T-helper 17 cell (primary cell): ENCODE measurements at places on chromosomes 7 and 10.

- no peak for DNase-seq
Observed at GRCh38 chr7:158527915-158528502, 59.6 kb downstream of the PTPRN2 start.

- DNase-seq, result no peak
Observed at GRCh38 chr7:97748482-97748881, 16.6 kb downstream of the TAC1 start.

DNA sequence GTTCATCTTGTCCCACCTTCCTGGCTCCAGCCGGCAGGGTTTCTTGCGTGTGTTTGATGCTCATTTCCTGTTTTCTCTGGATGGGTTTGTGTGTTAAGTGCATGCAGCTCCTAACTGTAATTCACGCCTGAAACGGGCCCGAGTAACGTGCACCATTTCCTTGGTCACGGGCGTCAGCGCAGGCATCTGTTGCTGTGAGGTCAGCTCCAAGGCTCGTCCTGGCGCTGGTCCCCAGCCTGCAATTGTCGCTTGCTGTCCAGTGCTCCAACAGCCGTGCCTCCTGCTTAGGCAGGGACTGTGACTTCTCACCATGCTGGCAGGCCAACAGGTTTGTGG, 201.1 kb downstream of the GLRX3 start:
- no peak for DNase-seq

DNA sequence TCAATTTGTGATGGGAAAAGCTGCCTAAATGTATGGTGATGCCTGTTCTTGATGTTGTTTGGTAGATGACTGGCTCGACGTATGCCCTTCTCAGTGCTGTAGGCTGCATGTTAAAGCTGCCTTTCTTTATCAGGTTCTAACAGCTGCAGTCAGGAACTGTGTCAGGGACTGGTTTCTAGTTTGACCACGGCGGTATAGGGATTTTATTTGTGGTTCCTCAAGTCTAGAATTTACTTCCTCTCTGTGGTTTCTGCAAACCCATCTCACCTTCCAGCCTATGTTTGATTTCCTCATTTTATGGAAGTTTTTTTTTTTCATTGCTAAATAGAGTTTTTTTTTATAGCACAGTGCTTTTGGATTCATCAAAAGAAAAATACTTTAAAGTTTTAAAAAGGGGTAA, 26.5 kb downstream of the LMTK2 start:
- no peak for DNase-seq

- DNase-seq, result no peak
Observed at GRCh38 chr10:24902400-24902728, 50.0 kb downstream of the PRTFDC1 start.

- no peak for DNase-seq
Observed at GRCh38 chr10:86365346-86366032, 1.1 kb downstream of the GRID1 start.

DNA sequence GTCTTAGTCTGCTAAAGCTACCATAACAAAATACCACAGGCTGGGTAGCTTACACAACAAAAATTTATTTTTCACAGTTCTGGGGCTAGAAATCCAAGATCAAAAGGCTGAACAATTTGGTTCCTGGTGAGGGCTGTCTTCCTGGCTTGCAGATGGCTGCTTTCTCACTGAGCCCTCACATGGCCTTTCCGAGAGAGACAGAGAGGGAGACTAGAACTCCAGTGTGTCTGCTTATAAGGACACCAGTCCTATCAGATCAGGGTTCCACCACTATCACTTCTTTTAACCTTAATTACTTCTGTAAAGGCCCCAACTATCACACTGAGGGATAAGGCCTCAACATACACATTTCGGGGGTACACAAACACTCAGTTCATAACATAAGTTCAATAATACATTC, 527.4 kb upstream of the VSTM2A start:
- no peak for DNase-seq

DNA sequence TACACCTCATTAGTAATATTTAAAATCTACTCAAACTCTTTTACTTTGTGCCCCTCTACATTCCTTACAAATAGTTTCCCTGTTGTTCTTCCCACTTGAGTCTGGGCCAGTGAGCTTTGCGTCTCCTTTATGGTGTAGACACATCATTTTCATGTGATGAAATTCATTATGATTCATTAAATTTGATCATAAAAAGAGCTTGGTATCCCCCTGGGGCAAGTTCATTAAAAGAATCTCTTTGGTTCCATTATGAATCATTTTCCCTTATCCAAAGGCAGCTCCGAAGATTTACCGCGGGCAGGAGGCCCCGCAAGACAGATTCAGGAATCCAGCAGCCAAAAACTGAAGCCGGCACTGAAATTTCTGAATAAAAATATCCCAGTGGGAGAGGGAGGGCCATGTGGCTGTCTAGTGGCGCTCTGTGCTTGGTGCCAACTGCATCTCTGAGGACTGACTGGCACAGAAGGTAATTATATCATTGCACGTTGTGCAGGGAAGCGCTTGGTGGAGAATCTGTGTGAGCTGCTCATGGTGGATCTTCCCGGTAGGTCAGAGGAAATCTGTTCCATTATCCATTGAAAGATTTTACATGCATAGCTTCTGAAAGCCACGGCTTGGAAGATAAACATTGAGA, 151.4 kb upstream of the PITRM1 start:
- no peak for DNase-seq

- DNase-seq, result no peak
Observed at GRCh38 chr7:1193593-1194424, 33.8 kb upstream of the ZFAND2A start.

DNA sequence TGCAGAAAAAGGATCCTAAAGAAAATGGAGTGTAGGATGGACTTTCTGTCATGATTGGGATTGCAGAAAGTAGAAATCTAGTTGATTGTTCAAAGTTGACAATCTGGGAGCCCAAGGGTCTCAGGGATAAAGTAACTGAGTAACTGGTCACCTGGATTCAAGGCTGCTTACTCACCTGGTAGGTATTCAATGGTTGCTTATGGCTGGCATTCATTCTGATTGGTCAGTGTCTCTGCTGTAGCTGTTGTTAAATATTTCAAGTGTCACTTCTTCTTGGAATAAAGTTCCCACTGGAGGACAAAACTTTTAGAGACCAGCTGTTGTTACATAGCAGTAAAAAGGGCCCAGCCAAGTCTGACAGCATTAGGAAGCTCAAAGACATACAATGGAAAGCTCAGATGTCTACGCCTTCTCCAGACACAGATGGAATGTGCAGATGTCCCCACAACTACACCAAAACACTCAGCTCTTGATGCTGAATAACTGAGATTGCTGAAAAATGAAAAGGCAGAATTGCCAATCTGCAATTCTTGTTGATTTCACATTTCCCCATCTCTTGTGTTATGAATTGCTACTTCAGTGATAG, 106.9 kb downstream of the ZNF467 start:
- no peak for DNase-seq

DNA sequence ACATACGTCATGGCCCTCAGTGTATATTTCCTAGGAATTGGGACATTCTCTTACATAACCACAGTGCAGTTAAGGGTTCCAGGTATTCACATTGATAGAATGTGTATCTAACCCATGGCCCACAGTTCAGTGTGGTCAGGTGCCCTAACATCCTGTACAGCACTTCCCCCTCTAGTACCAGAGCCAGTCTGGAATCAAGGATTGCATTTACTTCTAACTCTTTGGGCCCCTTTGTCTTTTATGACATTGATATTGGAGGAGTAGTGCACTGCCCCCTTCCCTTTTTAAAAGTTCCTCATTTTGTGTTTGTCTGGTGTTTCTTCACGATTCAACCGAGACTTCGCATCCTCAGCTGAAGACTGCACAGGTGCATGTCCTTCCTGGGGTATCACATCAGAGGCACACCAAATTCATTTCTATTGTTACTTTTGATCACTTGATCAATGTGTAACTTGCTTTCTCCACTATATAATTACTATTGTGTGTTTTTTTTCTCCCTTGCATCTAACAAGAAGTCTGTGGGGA, 22.4 kb upstream of the NPFFR1 start:
- no peak for DNase-seq

- DNase-seq, result no peak
Observed at GRCh38 chr7:157309988-157310668, 26.7 kb upstream of the DNAJB6 start.

- DNase-seq, result no peak
Observed at GRCh38 chr10:18117276-18117675, 22.9 kb upstream of the CACNB2 start.

GRCh38 chr7:133401225-133401624, 148.3 kb downstream of the EXOC4 start:
- DNase-seq, result no peak

GRCh38 chr10:98055841-98056516, 25.6 kb upstream of the CRTAC1 start:
- DNase-seq, result no peak

DNA sequence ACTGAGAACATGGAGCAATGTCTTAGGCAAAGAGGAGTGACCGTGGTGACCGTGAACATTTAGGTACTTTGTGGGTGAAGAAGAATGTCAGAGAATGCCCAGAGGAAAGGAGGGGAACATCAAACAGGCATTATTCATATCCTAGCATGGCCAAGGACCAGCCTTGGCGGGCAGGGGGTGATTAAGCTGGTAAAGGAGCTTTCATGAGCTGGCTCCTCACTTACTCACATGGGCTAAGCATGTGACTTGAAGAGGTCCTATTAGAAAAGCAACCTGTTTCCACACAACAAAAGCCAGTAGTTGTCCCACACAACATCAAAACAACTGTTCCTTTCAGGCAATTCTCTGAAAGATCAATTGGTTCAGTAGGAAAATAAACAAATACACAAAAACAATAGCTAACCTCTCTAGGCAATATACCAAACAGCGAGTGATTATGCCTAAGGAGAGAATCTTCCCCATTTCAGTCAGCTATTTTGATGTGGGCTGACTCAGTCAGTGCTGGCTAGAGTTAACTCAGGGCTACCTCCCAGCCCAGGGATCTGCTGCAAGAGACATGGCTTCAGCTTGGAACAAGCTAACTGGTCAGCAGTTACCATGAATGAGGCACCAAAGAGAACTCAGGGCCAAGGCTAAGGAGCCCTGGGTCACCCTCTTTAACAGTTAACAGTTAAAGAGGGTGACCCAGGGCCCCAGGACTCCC, 283.5 kb downstream of the ARHGAP12 start:
- no peak for DNase-seq

GRCh38 chr10:85792533-85792858, 574.1 kb downstream of the GRID1 start:
- no peak for DNase-seq

DNA sequence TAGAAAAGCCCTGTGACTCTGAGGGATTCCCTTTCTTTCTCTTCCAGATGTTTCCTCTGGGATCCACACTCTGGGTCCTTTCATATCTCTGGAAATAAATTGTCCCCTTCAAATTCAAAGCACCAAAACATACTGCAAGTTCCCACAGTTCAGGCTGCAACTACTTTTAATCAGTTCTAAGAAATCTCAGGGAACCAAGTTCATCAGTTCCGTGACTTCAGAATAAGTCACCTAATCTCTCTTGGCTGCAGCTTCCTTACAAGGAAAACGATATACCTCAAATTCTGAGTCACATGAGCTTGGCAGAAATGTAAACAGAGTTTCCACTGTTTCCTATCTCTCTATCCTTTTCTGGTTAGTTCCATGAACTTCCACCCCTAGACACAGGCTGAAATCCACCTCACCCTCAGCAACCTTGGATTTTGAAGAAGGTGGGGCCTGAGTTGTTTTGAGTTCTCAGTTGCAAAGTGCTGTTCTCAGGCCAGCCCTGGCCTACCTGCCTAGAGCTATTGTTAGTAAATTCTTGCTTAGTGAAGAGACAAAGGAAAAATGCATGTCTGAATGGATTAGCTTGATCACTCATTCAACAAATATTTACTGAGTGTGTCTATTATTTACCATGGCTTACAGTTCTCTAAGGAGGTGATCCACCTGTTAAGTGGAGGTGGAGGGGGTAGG, 59.3 kb upstream of the IL6 start:
- DNase-seq, result no peak

GRCh38 chr7:340200-340937, 50.4 kb downstream of the FOXL3 start:
- no peak for DNase-seq

DNA sequence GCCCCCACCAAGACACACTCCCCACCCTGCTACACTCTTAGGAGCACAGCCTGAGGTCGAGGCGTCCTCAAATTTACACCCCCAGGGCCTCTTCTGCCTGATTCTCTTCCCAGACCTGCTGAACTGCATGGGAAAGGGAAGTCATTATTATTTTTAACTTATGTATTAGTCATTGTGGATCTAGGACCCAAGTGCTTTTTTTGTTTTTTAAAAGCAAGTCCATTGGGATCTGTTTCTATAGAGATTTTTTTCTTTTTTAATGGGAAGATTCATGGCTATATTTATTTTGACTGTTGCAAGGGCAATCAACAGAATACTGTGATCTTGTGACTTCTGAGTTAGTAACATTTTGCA, 203.8 kb downstream of the ZMYND11 start:
- DNase-seq, result no peak

DNA sequence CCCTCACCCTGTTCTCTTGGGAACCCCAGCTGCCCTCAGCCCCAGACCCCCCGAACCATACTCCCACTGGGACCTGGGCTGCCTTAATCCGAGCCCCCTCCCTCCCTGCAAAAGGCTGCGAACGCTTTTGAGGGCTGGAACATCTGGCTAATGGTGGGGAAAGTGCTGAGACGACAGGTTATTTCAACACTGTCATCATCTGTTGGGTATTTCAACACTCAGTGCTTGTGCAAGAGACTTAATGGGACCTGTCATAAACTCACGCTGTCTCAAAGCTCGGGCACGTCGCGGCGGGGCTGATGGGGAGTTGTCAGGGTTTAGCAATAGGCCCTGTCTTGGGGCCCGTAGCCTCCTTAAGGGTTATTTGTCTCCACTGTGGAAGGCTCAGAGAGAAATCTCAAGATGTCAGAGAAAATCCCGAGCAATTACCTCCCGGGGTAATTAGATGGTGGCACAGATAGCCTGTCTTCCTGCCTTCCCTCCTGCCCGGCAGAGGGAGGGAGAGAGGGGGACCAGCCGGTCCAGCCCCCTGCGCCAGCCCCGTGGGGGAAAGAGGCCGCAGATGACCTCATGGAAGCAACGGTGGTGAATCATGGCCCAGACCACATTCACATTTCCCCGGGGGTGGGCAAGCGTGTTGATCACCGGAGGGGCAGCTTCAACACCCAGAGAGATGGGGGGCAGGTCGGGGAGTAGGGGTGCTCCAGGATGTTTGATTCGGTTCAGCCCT, 88.7 kb upstream of the MYL10 start:
- no peak for DNase-seq
